Omental fat pad (tissue), 4 donors: ENCODE measurements at places on chromosomes 6 and 20.

GRCh38 chr20:19492687-19493336, 265.2 kb upstream of the RIN2 start:
- no peak for DNase-seq

- DNase-seq: no peak
Measured at GRCh38 chr6:159532155-159532554, 160.9 kb downstream of the SOD2 start.

GRCh38 chr20:59028812-59029211, 3.3 kb downstream of the ATP5F1E start:
- DNase-seq: no peak

DNA sequence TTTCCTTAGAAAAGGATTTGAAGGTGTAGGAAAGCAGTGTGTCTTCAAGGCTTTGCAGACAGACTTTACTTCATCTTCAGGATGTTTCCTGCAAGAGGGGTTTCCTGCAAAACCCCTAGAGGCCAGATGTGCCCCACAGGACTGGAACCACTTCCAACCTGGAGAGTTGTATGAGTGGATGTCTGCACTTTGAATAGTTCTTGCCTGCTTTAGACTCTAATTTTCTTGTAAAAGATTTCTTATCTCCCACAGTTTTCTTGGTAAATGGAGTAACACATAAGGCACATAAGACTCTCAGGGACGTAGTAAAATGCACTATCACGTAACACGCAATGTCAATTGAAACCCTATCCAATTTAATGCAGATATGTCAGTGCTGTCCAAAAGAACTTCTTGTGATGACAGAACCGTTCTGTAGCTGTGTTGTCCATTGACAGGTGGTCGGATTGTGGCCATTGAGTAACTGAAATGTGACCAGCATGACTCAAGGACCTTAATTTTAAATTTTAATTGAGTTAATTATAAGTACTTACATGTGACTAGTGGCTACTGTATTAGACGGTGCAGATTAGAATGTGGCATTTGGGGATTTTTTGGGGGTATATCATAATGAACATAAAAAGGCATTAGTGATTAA, 118.7 kb downstream of the JARID2 start:
- DNase-seq: no peak

DNA sequence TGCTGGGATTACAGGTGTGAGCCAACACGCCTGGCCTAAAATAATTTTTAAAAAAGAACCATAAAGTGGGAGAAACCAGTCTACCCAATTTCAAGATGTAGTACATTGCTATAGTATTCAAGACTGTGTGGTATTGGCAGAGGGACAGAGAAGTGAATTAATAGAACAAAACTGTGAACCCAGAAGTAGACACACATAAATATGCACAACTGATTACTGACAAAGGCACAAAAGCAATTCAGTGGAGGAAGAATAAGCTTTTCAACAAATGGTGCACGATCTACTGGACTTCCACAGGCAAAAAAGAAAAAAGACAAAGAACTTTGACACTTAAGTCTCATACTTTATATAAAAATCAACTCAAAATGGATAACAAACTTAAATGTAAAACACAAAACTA, 15.5 kb downstream of the ZBTB2 start:
- DNase-seq: no peak
